ENCODE measurements at places on chromosomes 1 and 21.

DNA sequence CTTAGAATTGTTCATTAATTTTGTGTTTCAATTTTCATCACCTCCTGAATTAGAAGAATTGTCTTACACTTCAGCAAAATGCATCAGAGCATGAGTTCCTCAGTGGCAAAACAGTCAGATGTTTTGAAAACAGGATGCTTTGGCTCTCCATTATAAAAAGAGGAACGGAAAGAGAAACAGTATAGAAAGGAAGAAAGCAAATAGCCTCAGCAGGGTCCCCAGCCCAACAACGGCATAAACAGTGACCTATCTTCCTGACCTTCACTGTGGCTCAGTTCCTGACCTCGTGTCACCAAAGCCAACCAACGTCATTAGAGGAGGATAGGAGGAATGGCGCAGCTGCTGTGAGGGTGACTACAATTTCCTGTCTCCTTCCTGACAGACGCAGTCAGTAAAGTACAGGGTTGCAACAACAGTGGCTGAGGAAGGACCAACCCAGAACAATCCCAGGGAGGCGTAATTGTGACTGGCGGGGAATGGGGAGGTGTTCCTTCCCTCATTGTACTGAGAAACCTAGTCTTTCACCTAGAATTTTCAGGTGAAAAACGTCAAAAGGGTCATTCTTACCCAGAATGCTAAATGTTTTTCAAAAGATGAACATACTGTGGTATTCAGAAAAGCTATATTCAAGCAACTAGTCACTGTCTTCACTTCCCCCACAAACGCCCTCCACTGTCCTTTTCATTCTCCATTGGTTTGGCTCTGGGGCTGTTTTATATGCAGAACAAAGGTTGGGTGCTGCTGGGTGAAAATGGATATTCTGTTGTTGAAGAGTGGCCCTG is 197.9 kb upstream of the SGIP1 start:
- DNase-seq: peak; percentile 71

GRCh38 chr1:221327954-221328353 is 413.9 kb downstream of the DUSP10 start:
- no peak for DNase-seq

- DNase-seq: no peak
These were observed 35.0 kb downstream of the TMCC2 start for GRCh38 chr1:205262731-205263171.

GRCh38 chr1:64163970-64164369 is 39.5 kb upstream of the UBE2U start:
- no peak for DNase-seq

- DNase-seq: no peak
These were observed 23.6 kb upstream of the CBR3 start for GRCh38 chr21:36111238-36111637.

GRCh38 chr1:159743651-159744410 is 29.4 kb upstream of the CRP start:
- DNase-seq: no peak

- DNase-seq: no peak
These were observed 5.1 kb downstream of the BEND5 start for GRCh38 chr1:48771561-48771960.

DNA sequence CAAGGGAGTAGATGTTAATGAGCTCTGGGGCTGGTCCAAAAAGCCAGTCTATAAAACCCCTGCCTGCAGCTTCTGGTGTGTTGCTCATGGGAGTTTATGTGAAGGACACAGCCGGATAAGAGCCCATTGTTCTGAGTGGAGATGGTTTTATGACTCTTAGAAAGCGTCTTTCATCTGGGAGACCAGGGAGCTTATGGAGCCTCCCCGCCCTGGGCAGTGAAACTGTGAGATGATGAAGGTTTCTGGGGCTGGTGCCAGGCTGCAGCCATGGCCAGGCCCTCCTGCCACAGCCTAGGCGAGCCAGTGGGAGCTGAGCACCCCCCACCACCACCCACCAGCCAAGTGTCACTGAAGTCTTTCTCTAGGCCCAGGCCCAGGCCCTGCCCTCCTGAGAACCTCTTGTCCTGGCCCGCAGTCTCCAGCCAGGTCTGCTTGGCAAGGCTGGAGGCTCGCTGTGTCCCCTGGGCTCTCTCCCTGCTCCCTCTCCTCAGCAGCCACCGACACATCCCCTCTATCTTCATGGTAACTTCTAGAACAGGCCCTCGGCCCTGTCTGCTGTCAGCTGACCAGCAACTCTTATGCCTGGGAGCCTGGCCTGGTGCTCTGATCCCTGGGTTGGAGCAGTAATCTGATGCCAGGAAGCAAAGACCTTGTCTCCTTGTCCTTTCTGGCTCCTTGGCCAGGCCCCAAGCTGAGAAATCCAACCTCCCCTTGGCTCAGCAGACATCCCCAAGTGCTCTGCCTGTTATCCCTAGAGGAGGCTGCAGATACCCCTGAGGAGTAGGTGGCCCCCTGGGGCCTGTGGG is 7.6 kb upstream of the ARHGEF10L start:
- DNase-seq: no peak

DNA sequence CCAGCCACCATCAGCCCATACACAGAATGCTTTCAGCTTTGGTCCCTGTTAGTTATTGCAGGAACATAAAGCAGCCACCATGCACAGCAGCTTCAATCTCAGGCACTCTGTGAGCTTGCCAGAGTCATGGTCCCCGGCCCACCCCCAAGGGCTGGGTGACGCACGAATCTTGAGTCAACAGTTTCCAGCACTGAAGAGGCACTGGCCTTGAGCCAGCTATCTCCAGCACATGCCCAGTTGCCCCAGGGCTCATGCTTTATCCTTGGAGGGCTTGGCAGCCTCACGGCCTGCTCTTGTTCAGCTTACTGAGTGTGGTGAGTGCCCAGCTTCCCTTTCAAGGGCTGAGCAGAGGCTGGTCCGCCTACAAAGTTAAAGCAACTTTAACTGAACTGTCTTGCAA is 200.7 kb upstream of the RAB4A start:
- no peak for DNase-seq

- no peak for DNase-seq
These were observed 99.7 kb downstream of the NMNAT2 start for GRCh38 chr1:183318433-183318832.

DNA sequence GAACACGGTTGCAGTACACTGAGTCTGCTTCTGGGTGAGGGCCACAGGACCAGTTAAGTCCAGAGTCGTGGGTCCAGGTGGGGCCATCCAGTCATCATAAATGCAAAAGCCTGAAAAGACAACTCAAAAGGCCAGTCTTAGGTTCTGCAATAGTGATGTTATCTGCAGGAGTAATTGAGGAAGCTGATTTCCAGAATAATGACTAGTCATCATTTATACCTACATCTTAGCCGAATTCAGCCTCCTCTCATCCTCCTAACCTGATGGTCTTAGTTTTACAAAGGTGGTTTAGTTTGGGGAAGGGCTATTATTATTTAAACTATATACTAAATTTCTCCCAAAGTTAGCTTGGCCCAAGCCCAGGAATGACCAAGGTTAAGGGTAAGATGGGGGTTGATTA is 23.5 kb upstream of the SLC5A9 start:
- no peak for DNase-seq

GRCh38 chr1:21090463-21090862 is 86.2 kb downstream of the EIF4G3 start:
- DNase-seq: no peak

DNA sequence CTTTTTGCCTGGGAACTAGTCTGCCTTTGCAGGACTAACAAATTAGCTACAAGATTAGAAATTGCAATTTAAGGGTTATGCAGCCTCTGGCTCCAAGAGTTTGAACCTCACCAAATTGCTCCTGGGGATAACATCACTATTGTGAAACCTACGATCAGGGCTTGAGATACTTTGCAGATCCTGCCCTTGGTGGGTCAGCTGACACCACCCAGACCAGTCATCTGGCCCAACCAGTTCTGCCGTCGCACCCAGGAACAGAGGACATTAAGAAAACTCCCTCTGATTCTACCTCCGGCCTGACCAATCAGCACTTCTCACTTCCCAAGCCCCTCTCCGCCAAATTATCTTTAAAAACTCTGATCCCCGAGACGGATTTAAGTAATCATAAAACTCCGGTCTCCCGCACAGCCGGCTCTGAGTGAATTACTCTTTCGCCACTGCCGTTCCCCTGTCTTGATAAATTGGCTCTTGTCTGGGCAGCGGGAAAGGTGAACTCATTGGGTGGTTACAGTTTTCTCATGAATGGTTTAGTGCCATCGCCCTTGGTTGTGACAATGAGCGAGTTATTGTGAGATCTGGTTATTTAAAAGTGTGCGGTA is 32.9 kb upstream of the B3GALT5 start:
- no peak for DNase-seq

Data from effector memory CD4-positive, alpha-beta T cell (primary cell).